Caki2 (cell line): ENCODE measurements at places on chromosomes 3 and 15.
A peak's percentile ranks its signal among the peaks of the same experiment; 100 is the strongest.

DNA sequence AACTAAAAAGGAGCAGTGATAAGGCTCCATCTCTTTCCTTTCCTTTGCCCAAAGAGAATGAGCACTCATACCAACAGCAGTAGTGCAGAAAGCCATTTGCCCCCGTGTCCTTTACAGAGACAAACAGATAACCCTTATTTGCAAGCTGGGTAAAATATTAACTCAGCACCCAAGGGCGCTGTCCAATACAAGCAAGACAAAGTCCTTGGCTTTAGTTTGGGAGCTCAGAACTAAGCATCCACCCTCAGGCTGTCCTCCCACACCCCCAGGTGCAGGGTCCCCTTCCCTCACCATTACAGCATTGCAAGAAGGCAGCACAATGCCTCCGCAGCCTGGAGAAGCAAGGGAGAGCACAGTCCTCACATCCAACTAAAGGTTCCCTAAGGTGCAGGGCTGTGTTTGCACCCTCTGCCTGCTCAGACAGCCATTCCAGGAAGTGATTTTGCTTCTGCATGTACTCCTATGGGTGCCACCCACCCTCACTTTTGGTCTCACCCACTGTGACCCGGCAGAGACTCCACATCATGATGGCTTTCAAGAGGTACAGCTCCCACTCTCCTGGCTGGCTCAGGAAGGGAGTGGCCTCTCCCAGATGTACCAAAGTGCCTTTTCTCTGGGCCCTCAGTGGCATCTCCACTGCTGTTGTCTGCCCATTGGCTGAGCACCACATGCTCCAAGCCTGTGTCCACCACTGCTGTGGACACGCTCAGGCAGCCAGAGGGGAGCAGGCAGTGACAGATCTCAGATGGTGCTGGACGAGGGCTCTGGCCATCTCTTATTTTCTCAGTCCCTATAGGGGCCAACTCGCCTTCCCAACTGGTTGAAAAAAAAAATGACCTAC lies 34.1 kb upstream of the HES1 start:
- peak; percentile 56 for DNase-seq

DNA sequence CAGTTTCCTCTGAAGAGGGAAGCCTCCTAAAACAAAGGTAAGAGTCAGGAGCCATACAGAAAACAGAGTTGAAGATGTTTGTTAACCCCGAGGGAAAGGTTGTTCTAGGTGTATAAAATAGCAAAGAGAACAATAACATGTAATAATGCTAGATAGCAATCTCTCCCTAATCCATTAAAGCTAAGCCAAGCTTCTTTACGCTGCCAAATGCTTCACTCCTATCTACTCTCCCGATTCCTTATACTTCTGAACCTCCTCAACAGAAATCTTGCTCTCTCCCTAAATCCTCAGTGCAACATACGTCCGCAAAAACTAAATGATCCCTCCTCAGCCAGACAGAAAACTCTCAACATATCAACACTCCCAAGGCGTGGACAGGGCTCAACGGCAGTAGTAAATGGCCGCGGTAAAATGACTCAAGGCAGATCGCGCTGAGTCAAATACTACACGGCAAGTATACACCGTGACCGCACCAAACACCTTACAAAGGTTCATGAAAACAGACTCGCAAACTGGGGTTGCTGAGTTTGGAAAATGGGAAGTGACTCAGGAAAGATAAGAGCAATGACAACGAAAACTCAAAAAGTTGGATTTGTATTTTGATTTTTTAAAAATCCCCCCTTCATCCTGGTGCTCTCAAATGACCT lies 682 bp downstream of the CLDND1 start:
- DNase-seq: peak; percentile 46

DNA sequence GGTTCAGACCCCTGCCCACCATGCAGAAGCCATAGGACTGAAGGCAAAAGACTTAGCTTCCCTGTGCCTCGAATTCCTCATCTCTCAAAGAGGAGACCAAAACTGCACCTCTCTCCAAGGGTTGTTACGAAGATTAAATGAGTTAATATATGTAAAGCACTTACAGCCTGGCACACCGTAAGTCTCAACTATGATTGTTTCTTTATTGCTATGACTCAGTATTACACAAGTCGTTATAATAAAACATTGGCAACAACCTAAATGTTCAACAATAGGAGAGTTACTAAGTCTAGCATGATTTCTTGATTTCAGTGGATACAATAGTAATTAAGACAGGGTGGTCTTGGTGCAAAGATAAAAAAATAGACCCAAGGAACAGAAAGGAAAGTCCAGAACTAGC lies 19.6 kb upstream of the FGD5 start:
- no peak for DNase-seq

DNA sequence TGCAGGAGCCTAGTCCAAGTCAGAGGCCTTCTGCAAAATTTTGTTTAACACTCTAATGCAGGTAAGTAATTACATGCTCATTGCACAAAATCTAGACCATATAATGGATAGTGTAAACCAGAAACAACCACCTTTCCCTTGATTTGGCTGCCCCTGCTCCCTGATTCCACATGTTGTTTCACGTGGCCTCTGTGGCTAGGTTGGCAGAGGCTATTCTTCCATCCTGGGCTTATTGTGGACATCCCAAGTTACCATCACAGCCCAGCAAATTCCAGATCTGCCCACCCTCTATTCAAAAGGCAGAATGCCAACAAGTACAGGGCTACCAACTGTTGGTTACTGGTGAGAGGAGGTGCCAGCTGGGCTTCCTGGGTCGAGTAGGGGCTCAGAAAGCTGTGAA lies 794.5 kb upstream of the GRM7 start:
- DNase-seq: no peak

DNA sequence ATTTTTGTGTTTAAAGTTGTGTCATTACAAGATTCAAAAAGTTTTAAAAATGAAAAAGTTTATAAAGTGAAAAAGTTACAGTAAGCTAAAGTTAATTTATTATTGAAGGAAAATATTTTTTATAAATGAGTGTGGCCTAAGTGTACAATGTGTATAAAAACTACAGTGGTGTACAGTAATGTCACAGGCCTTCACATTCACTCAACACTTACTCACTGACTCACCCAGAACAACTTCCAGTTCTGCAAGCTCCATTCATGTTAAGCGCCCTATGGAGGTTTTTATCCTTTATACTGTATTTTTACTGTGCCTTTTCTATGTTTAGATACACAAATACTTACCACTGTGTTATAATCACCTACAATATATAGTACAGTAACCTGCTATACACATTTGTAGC lies 76.3 kb downstream of the DTWD1 start:
- no peak for DNase-seq

DNA sequence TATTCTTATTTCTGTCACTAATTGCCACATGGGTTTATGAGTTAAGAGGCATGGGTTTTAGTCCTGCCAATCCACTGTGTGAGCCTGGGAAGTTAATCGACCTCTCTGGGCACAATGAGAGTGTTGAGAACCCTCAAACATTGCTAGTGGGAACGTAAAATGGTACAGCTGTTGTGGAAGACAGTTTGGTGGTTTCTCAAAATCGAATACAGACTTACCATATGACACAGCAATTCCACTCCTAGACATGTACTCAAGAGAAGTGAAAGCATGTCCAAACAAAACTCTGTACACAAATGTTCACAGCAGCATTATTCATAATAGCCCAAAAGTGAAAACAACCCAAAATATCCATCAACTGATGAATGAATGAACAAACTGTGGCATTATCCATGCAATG lies 5.7 kb upstream of the GNB5 start:
- no peak for DNase-seq

GRCh38 chr3:42175386-42176240 lies 84.5 kb downstream of the TRAK1 start:
- DNase-seq: peak; percentile 70

GRCh38 chr3:131315162-131315561 lies 66.4 kb upstream of the NUDT16 start:
- no peak for DNase-seq

DNA sequence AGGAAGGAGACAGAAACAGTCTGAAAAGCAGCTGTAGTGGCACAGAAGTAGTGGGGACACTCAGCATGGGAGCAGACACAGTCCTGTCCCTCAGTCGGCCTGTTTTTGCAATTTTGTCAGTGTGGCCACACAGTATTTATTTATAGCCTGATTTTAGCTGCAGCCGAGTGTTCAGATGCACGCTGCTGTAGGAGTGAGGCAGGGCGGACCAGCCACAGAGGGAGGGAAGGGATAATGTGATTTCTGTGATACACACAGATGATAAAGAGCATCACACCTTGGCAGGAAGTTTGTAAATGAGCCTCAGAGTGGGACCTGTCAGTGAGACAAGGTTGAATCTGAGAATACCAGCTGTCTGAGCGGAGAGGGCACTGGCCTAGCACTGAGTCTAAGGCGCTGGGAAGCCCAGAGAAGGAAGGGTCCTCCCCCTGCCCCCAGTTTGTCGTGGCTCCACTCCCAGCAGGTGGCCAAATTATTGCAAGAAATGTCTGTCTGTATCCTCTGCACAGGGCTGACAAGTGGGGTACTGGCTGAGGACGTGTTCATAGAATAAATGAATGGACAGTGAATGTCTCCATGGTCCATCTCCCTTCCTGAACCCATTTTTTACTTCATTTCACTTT lies 3.8 kb downstream of the PSTPIP1 start:
- DNase-seq: no peak

DNA sequence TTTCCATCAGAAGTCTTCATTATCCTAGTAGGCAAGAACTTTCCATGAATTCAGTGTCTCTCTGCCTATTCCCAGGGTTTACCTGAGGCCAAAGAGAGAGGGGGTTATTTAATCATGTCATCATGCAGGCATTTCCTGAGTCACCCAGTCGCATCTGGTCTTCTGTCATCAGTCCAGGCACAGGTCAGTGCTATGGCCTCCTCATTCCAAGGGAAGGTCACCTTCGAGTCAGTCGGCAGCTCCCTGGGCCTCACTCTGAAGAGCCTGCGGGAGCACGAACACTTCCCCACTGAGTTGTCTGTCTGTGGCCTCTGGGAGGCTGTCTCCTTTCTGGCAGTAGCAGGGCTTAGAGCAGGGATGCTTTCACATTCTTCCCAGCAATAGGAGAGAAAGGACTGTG lies 26.2 kb upstream of the LRTM1 start:
- DNase-seq: peak; percentile 57

- no peak for DNase-seq
These were observed 83.6 kb upstream of the TSEN2 start for GRCh38 chr3:12400616-12401194.

DNA sequence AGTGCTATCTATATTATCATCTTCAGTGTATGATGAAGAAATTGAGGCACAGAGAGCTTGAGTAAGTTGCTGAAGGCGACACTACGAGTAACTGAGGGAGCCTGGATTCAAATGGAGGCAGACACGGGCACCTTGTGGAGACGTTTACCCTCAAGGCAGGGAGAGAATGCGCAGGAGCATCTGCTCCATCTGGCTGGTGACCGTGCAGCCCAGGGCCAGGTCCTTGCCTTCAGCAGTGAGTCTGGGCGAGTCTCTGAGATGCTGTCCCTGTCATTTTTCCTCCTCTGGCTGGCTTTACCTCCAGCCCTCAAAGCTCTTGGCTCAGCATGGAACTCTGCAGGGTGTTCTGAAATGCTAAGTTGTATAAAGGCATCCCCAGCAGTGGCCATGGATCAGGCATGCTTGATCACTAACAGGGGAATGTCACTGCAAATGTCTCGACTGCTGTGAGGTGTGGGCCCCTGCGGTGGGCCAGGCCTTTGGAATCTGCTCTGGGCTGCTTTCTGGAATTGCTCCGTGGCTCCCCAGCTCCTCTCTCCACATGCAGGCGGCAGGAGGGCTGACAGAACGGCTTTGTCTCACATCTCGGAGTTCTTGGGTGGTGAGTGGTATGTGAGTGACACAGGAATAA lies 19.7 kb downstream of the SPSB4 start:
- DNase-seq: no peak

DNA sequence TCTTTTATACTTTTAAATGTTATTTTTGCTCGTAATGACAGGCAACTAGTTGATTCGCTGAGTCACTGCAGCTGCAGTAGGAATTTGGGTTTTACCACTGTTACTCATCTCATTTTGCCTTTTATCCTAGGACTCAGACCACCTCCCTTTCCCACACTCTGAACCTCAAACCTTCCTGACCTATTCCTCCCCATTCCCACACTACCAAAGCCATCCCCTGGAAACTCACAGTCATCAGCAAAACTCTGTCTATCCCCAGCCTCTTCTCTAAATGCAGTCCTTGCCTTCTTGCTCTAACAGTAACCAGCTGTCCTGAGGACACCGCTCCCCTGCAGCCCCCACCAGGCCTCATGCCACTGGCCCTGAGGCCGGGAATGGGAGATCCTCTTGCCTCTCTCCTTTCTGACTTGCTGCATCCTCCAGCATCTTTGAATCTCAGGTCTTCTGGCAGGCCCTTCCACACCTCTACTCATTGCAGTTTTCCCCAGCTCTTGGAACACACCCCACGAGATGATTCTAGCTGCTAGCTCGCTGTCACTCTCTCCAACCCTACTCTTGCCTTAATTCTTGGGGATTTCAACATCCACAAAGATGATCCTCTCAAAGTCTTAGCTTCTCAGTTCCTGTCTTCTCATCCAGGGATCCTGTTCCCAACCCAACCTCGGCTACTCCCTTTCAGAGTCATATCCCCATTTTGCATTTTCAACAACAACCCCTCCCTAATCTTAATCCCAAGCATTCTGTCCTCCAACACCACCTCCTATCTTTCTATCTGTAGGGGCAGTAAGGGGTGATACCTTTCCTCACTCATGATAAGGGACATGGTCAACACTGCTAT lies 55.9 kb upstream of the C3orf80 start:
- peak; percentile 41 for DNase-seq

GRCh38 chr15:63012444-63012843 lies 30.1 kb upstream of the TPM1 start:
- DNase-seq: no peak

GRCh38 chr3:66712210-66712609 lies 211.4 kb upstream of the LRIG1 start:
- no peak for DNase-seq
